Amygdala (tissue), 56 donors: ENCODE measurements at places on chromosomes 13 and 19.

DNA sequence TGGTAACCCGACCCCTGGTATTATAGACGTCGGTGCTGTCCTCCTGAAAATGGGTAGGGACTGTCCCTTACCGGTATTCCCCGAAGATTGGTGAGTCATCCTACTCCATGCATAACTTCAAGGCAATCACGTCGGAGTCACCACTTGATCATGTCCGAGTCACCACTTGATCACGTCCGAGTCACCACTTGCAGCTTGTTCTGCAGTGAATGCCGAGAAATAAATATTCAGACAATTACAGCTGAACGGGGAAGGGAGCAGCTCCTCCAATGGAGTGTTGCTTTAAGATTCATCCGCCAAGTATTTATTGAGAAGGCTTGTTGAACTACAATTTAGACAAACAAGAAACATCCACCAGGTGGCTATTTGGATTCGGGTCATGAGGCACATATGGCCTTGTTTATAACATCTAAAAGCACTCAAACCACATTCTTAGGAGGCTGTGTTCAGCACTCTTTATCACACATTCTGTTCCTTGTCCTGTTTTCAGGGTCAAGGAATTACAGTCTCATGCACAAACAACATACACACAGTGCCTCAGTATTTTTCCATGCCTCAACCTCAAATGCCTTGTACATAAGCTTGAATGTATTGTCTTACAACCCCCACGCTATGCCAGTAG lies 43.1 kb downstream of the ZNF726 start:
- no peak for DNase-seq

DNA sequence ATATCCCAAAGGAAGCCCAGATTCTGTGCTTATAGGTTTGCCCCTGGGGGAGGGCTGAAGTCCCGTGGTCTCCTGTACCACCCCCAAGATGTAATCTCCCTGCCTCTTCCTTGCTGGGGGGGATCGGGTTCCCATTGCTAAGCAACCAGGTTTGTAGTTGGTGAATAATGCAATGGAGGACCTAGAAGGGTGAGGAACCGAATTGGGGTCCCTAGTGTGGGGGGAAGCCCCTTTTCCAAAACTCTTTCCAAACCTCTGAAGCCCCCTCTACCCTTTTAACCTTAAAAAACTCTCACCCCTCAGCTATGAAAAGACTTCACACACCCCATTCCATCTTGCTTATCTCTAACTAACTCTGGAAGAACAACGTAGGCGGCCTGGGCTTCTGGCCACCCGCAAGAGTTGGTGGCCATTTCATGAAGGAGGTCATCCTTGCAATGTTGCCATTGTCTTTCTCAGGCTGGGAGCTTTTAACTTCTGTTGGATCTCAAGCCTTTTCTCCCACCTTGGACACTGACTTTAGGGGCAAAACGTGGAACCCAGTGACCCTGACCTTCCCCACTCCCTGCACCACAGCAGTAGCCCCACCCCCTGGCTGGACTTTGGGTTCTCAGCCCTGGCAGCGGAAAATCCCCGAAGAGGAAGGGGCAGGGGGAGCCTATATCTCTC lies 661 bp downstream of the PALM3 start:
- no peak for DNase-seq

- DNase-seq: no peak
Observed at GRCh38 chr13:95247171-95247570, 54.1 kb downstream of the ABCC4 start.

DNA sequence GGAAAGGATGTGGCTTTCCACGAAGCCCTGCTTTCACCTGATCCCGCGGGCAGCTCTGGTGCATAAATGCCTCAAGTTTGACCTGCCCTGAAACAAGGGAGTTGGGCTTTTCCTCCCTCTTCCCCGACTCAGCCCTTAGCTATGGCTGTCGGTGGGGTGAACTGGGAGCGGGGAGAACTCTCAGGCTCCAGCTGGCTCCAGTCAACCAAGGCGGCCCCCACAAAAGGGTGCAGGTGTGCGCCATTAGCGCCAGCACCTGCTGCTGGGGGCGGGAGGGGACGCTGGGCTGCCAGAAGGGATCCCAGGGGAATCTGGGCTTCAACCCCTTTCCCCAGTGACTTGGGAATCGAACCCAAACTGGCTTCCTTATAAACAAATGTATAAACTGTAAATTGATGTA lies 7.1 kb upstream of the DHRS12 start:
- no peak for DNase-seq

- no peak for DNase-seq
Observed at GRCh38 chr13:67228916-67229315, 1.2 kb downstream of the PCDH9 start.
